SW480 (cell line): ENCODE measurements at places on chromosomes 3 and 15.
A peak's percentile ranks its signal among the peaks of the same experiment; 100 is the strongest.

- DNase-seq: peak; percentile 17
Measured at GRCh38 chr15:48384616-48385015, 53.4 kb downstream of the DUT start.

DNA sequence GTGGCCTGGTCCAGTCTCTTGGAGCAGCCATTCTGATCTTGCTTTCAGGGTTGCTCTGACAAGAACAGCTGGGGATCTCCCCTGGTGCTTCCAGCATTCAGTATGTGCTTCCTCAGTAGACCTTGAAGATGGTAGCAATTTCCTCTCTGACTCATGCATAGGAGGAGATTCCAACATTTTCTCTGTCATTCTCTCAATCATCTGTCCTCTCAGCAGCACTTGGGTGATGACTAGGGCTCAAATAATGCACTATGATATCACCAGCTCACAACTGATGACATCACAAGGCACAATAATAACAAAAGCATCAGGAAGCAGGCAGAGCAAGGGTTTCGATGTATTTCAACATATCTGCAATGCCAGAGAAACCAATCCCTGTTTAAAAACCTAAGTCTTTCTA is 52.7 kb downstream of the NFKBIZ start:
- DNase-seq: peak; percentile 27

GRCh38 chr15:63809452-63809851 is 24.3 kb downstream of the HERC1 start:
- no peak for DNase-seq

DNA sequence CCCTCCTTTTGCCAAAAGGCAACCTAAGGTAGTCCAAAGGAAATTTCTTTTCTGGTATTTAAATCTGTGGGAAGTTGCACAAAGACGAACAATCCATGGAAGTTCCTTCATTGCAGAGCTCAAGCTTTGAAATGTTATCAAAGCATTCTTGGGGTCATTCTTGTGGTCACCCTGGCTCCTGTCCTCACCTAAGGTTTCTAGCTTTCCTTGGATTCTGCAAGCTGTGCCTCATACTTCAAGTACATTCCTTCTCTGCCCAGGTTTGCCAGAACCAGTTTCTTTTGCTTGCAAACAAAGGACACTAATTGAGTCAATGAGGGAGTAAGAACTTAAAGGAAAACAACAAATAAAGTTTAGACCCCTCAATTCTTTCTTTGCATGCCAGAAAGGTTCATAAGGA is 329.8 kb upstream of the PDZRN3 start:
- peak; percentile 13 for DNase-seq

DNA sequence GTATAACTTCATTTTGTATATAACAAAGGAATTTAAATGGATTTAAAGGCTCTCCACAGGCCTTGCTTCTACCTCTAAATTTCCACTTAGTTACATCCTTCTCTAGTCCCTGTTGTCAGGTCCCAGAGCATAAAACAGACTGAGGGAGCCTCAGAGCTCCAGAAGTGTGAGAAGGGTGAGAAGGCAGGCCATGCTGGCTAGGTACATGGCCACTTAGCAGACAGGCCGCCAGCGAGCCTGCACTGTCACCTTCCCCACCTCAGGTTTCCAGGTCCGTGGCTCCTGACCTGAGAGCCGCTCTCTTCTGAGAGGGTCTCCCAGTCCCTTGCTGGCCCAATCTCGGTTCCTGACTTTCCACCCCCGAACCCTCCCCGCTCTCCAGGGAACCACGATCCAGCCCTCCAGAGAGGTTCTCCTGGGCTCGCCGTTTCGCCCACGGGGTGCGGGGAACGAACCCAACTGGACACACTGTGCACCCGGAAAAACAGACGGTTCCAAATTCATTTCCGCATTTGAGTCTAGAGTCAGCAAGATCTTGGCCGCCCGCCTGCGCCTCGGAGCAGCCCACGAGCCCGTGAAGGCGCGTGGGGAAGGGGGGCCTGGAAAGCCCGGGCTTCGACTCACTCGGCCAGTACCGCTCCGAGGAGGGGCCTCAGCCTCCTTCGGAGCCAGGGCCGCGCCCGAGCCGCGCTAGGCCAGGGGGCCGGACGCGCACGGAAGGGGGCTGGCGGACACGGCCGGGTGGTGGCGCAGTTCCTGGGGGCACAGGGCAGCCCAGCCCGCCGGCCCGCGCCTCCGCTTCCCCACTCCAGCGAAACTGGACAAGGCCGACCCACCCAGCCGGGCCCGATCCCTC is 16.7 kb upstream of the SOX2 start:
- no peak for DNase-seq

- DNase-seq: no peak
Measured at GRCh38 chr15:64851503-64851840, 9.8 kb downstream of the PLEKHO2 start.

GRCh38 chr3:13894096-13894806 is 14.4 kb upstream of the WNT7A start:
- DNase-seq: no peak

DNA sequence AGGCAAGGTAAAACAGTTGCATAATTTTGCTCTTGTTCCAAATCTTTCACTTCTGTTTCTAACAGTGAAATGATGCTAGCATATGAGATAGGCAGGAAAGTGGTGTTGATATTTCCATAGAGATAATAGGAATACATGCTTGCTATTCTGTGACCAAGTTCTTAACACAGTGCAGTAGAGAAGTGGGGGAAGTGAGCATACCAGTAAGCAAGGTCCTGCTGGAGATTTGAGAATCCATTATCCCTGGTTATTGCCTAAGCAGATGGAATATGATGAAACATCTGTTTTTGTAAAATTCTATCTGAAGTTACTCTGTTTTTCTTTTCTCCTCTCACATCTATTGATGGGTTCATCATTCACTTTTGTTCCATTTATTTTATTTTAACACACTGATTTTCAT is 28.7 kb downstream of the USP8 start:
- no peak for DNase-seq

- DNase-seq: no peak
Measured at GRCh38 chr3:41999909-42000308, 38.0 kb upstream of the ULK4 start.

GRCh38 chr3:134299185-134299887 is 48.7 kb upstream of the RYK start:
- DNase-seq: no peak

GRCh38 chr3:146640955-146641867 is 36.1 kb upstream of the PLSCR5 start:
- DNase-seq: peak; percentile 51

- no peak for DNase-seq
Measured at GRCh38 chr3:129063841-129064482, 3.4 kb downstream of the GP9 start.

DNA sequence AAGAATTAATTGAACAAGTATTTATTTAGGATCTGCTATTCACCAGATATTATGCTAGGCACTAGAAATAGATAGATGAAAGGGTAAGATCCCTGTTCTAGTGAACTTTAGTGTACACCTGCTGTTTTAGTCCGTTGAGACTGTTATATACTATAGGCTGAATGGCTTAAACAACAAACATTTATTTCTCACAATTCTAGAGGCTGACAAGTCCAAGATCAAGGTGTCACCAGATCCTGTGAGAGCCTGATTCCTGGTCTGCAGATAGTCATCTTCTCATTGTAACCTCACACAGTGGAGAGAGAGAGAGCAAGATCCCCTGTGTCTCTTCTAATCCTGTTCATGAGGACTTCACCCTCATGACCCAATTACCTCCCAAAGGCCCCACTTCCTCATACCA is 281.4 kb upstream of the KCNH8 start:
- DNase-seq: no peak

GRCh38 chr3:132726341-132726823 is 4.2 kb upstream of the NPHP3 start:
- DNase-seq: peak; percentile 55

DNA sequence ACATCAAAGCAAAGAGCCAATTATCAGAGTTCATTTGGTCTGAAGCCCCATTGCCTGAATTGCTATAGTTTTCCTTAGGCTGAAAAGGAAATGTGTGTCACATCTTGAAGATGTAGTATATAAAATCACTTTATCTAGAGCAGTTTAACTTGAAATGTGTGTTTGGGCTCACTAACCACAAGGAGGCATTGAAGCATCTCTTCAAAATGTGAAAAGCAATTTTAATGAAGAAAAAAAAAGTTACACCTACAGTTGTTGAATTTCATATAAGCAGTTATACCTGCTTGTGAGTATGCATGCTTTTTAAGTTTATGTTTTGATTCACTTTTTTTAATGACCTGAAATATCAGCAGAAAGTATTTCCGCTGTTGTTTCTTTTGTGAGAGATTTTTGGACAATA is 129.3 kb downstream of the IQCH start:
- no peak for DNase-seq

GRCh38 chr3:197468866-197469382 is 86.8 kb downstream of the BDH1 start:
- DNase-seq: no peak

GRCh38 chr3:72444656-72445223 is 403.5 kb downstream of the SHQ1 start:
- no peak for DNase-seq

GRCh38 chr3:58104712-58105111 is 96.5 kb downstream of the FLNB start:
- DNase-seq: no peak

- no peak for DNase-seq
Measured at GRCh38 chr3:29088579-29088978, 192.3 kb upstream of the RBMS3 start.

- no peak for DNase-seq
Measured at GRCh38 chr3:10292505-10293419, at the start of gene GHRL. Gene GHRL, minus strand, starts transcription at chr3:10292947. Its CDS starts 2,767 bp downstream, at chr3:10290180.
